Activated CD4-positive, alpha-beta T cell treated with anti-CD3 and anti-CD28 coated beads, Interleukin-2, amount 50 U/mL, for 16 hours (primary cell): ENCODE measurements at places on chromosomes 5 and 9.
A peak's percentile ranks its signal among the peaks of the same experiment; 100 is the strongest.

DNA sequence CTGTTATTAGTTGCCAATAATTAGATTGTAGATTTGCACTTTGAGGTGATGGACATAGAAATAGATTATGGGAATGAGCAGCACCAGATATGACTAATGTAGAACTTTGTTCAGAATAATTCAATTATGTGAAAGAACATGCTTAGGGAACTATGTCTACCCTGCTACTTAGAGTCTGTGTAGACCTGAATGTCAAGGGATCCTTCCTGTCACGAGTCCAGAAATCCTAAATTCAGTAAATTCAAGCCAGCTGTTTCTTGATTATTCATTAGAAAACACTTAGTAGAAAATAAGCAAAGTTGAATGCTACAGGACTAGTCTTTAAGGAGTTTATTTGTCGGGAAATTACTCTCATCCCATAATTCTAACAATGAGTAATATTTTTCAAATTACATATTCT, 887.3 kb upstream of the SEMA6A start:
- no peak for DNase-seq

DNA sequence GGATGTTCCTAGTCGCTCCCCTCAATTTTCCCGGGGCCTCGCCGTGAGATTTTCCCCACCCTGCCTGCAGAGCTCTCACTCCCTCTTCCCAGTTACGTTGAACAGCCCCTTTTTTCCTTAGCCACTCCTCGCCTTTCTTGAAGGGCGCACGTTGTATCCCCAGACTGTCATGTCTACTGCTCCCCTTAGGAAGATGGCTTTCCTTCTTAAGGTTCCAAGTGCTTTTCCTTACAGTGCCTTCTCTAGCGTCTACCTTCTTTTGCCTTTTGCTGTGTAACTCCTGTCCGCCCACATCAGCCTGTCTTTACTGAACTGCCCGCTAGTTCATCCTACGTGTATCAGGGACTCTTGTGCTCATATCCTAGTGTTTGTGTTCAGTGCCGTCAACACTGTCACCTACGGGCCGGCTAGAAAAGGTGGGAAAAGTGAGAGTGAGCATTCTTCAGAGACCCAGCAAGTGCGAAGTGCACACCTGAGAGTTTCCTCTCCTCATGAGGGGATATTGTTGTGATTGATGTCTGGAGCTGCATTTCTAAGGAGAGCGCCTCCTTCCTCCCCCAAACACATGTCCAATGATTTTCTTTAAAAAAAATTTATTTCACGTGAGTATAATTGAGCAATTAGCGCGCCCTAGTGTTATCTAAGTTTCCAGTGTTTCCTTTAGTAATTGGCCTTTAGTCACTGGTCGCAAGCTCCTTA, 764 bp downstream of the CAMLG start:
- DNase-seq, result peak; percentile 42

GRCh38 chr9:84283946-84284345, 56.6 kb downstream of the SLC28A3 start:
- DNase-seq, result no peak

DNA sequence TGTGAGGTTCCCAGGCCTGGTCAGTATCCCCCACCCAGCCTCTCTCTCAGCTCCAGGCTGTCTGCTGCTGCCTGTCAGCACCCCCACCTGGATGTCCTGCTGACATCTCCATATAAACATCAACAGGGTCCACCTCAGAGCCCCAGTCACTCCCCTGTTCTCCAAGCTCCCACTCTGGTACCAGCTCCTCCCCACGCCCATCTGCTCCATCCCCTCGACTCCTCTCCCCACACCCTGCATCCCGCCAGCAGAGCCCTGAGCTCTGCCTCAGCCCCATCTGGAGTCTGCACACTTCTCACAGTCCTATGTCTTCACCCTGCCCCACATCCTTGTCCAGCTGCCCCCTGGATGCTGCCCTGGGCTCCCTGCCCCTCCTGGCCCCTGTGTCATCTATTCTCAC, 67.7 kb upstream of the LRRTM2 start:
- DNase-seq, result no peak

- peak; percentile 37 for DNase-seq
These were observed 278.1 kb downstream of the AOPEP start for GRCh38 chr9:95004411-95005277.

GRCh38 chr5:153511622-153512021, 21.2 kb downstream of the GRIA1 start:
- no peak for DNase-seq

DNA sequence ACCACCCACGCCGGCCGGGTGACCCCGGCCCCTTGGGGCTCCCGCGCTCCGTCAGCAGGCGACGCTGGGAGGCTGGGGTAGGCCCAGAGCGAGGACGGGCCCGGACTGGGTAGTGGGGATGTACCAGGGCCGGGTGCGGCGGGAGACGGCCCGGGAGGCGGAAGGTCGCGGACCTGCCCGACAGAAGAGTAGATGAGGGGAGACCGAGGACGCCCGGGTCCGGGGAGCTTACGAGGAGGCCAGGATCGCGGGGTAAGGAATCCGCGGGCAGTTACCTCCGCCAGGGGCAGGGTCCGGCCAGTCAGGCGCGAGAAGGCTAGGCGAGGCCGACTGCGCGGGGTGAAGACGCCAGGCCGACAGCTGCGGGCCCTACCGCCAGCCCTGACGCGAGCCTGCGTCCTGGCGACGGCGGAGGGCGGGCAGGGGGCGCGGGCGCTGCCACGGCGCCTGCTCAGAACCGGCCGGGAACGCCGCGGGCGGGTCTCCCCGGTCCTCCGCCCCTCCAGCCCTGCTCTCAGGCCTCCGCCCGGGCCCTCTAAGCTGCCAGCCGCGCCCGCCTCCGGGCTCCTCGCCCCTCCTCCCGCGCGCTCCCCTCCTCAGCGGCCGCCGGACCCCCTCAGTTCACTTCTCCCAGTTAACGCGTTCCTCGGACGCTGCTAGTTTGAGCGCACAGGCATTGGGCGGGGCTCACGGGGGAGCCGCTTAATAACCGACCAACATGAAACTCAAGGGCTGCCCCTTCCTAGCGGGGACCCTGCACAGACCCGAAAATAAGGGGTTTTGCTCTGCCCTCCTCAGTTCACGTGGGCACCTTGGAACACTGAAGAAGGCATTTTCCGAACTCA, at the start of gene CPLANE1:
TSS of gene CPLANE1 (minus strand) at position 407 of the 845 bp plus-strand sequence. CDS start 1,678 bp downstream, outside the sequence.
- DNase-seq, result peak; percentile 63

DNA sequence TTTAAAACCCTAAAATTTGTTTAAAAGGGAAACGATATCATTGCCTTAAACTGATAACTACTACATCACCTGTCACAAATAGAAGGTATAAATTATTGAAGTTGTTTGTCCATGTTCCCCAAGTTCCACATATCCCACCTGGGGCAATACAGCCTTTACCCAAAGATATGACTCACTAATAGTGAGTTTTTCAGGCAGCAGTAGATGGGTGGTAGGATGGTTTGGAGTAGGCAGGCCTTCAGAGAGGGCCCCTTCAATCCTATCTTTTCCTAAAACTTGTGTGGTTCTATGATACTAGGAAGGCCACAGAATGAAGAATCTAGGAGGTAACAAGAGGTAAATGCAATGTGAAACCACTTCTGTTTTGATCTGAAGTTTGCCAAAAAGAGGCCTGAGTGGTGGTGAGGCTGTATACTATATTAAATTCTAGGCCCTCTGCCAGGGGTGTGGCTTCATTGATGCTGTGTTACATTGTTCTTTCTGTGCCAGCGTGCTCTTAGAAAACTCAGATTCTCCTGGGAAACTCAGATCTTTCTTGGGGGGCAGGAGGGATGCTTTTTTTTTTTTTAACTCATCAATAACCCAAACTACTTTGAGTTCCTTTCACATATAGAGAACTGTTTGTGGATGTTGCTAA, 7.2 kb downstream of the CYSTM1 start:
- DNase-seq, result no peak

GRCh38 chr5:77645158-77645994, 6.9 kb upstream of the OTP start:
- DNase-seq, result peak; percentile 30

GRCh38 chr5:181059297-181060230, 19.5 kb downstream of the BTNL9 start:
- no peak for DNase-seq

GRCh38 chr9:86486891-86487837, 133.0 kb upstream of the TUT7 start:
- DNase-seq, result peak; percentile 37

- peak; percentile 3 for DNase-seq
These were observed 441.8 kb upstream of the TLE4 start for GRCh38 chr9:79129865-79130480.

DNA sequence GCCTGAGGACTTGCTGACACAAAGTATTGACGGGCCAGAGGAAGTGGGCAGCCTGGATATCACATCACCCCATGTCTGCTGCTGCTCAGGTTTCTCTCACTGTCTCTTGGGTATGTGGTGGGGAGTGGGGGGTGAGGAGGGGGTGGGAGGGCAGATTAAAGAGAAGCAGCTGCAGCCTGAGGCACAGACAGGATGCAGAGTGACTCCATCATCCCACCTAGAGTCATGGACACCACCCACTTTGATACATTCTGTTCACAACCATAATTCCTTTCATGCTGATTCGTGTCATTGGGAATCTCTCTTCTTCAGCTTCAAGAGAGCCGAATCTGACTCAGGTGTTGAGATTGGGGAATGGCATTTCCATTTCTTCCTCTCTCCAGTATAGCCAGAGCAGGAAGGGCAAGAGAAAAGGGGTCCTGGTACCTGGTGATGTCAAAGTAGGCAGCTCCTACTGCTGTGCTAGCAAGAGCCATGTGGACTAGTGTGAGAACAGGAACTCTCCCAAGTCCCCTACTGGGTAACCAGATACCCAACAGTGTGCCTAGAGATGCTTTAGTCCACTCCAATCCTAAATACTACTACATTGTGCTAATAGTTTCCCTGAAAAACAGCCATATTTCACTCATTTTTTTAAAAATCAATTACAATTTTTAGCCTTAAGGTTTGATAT, 22.4 kb downstream of the GRAMD2B start:
- DNase-seq, result no peak

DNA sequence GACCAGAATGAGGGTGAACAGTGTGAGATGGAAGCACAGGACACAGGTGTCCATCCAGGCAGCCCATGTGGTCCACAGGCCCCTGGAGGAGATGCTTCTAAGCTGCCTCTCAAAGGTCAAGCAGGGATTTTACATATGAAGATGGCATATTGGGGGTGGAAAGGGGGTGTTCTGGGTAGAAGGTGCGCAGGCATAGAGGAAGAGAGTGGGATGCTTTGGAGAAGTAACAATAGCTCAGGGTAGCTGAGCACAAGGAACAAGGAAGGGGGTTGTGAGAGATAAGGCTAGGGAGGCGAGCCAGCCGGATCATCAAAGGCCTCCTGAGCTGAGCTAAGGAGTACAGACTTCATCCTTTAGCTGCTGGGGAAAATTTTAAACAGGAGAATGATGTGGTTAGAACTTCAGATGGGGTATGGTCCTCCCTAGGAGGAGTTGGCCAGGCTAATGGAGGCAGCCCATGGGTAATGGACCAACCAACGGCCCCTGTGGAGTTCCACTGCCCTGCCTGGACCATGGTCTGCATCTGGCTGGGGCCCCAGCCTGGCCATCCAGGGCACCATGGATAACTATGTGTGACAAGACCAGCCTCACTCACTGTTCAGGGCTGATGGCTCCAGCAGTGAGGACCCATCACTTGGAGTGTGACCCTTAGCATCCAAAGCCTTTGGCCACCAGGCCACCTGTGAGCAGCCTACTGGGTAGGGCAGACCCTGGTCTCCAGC, 86.8 kb upstream of the TBC1D2 start:
- DNase-seq, result no peak

DNA sequence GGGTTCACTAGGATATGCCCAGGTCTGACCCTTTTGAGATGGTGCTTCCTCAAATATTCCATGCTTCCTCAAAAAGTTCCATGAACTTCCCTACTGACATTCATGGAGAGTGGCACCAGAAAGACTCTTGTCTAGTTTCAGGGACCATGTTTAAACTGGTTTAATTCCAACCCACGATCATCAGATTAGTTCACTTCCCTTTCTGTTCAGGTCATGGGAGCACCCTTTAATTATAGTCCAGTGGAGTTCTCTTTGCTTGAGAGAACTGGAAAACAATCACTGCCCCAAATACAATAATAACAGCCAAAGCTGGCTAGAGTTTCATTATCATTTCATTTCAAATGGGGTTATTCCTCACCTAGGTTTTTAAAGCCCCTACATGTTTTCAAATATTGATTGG, 9.7 kb upstream of the ERBIN start:
- no peak for DNase-seq

DNA sequence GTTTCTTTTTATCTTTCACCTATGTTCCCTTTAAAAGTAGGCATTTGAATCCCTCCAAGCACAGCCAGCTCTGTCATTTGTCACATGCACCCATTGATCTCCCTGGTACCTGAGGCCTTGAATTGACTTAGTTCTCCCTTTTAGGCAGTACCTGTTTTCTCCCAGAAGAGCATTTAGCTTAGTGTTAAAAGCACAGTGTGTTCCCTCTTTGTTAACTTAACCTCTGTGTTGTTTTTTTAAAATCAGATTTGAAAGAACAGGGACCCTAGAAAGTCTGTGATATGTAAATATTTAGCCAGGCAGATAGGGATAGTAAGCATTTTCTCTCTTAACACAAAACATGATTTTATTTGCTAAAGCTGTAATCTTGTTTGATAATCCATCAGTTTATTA, 113.8 kb upstream of the SPATA31D4 start:
- no peak for DNase-seq

DNA sequence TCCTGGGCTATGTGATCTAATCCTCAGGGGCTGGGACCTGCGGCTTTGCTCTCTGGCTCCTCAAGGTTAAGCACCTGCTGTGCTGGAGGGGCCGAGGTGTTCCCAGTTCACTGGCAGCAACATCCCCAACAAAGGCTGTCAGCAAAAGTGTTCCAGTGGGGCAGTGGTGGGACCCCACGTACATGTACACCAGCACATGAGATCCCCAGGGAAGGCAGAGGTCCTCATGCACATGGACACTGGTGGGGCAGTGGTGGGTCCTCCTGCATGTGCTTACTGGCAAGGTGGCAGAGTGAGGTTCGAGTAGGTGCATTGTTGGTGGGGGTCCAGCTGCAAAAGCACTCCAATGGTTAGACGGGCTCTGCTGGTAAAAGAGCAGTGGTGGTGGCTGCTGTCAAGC, 255.6 kb upstream of the MPDZ start:
- DNase-seq, result no peak

GRCh38 chr5:114360816-114361723, 800 bp upstream of the KCNN2 start:
- no peak for DNase-seq

DNA sequence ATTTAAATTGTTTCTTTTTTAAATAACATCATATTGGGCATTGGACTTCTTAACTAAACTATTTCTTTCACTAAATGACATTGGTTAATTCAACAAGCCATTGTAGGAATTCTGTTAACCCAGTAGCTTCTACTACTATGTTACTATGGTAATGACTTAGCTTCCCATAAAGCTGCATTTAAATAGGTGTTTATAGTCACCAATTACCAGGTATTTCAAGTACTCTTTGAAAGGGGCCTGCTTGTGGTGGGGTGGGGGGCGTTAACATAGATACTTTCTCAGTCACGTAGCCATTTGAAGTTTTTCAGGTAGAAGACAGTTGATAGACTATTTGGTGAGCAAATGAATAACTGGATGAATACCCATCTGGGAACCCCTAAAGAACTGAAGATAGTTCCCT, 34.0 kb downstream of the PIK3R1 start:
- DNase-seq, result no peak
